ENCODE measurements at places on chromosomes 6 and 20.

DNA sequence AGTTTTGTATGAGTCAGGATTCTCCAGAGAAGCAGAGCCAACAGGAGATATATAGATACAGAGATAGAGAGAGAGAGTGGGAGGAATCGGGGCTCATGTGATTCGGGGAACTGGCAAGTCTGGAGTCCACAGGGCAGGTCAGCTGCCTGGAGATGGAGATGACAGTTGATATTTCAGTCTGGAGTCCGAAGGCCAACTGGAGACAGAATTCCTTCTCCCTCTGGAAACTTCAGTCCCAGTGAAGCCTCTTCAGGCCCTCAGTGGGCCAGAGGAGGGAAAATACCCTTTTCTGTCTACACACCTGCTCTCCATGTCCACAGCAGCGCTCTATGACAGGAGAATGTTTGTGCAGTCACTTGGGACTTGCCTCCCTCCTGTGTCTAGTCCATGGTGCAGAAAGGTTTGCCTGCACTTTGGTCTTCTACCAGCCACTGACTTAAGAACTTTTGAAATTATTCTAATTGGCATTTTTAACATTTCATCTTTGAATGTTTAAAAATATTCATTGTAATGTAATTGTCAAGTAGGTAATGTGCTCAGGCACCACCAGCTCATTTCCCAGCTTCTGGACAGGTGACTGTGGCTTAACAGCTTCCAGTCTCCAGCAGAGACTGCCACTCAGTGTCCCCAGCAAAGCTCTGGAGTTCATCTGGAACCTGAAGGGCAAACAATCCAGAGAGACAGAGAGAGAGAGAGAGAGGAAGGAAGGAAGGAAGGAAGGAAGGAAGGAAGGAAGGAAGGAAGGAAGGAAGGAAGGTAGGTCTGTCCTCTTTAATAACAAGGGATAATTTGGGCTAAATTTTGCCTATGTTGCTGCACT is 43.8 kb upstream of the AFDN start:
- peak; percentile 45 for DNase-seq

- no peak for DNase-seq
Measured at GRCh38 chr6:6865611-6866010, 242.2 kb upstream of the RREB1 start.

DNA sequence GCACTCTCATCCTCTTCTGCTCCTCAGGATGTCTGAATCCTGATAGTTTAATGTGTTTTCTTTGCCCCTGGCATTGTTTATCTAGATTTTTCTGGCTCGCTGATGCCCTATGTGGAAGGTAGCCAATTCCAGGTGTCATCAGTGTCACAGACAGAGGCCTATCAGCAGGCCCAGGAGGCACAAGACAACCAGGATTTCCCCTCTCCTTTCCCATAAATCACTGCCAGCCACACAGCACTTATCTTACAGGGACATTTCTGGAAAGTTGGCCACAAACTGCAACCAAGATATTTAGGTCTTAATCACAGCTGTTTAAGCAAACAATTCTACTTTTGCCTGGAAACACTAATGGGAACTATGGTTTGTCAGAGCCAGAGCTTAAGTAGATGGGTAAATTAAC is 28.1 kb downstream of the ADGRF5 start:
- no peak for DNase-seq

GRCh38 chr6:154457881-154458284 is 52.6 kb downstream of the CNKSR3 start:
- no peak for DNase-seq

GRCh38 chr6:157025437-157025836 is 248.3 kb downstream of the ARID1B start:
- DNase-seq, result no peak

All from left forelimb (tissue), 1 donor.